ENCODE measurements at places on chromosomes 7 and 10.
A peak's percentile ranks its signal among the peaks of the same experiment; 100 is the strongest.

DNA sequence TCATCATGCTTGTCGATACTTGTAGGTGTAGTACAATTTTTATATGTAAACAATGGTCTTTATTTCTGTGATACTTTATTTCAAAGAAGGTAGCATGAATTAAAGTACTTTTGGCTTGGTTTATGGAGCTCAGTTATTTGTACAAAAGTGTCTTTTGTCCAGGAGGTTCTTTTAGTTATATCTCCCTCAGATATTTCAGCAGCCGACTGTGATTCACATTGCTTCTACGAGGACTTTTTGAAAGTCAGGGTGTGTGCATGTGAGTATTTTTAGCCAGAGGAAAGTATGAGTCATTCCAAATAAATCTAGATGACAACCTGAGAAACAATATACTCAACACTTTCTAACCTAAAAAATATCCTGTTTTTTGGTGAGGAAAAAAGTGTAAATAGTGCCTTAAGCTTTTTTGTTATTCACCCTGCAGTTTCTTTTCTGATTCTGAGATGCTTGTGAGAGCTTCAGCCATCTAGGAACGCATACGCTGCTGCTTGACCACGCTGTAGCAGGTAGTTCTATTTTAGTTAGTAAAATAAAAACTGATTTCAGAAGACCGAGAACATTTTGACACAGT lies 595 bp upstream of the SUN1 start:
- no peak for DNase-seq

DNA sequence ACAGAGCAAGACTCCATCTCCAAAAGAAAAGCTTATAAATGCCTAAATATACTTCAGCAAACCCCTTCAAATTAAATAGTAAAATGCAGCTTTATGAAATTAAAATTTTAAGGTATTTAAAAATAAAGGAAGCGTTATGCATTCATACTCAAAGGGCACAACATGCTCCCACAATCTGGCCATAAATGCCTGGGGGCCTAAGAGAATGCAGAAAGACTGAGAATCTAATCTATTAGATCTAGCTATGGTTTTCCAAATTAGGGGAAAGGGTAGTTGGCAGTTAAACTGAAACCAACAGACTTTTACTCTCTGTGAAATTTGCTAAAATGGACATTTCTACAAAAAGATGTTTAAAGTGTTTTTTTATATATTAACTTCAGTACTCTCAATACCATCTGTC lies 40.6 kb downstream of the SORBS1 start:
- DNase-seq = no peak

GRCh38 chr7:150481186-150481920 lies 30.9 kb downstream of the GIMAP8 start:
- DNase-seq = no peak

DNA sequence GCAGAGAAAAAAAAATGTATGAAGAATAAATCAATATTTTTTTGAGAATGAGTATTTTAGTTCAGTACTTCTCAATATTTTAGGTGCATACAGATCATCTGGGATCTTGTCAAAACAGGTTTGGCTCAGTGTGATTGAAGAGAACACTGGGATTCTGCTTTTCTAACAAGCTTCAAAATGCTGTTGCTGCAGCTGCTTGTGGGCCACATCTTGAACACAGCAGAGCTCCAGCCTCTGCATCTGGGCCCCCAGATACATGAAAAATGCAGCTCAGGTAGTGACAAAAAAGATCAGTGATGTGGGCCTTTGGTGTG lies 1177.1 kb upstream of the C7orf33 start:
- DNase-seq = no peak

DNA sequence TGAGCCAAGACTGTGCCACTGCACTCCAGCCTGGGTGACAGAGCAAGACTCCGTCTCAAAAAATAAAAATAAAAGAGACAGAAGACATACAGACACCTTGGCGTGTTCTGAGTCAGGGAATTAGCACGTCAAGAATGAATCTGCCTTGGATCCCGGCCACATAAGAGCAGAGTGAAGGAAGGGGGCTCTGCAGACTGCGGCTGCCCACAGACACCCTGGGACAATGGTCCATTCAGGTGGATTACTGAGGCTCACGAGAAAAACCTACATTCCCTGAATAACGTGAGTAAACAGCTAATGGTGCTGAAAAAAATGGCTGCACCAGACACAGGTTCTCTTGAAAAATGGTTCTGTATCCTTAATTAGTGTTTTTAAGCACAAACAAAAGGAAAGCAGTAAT lies 100.1 kb upstream of the FGFR2 start:
- DNase-seq = no peak

DNA sequence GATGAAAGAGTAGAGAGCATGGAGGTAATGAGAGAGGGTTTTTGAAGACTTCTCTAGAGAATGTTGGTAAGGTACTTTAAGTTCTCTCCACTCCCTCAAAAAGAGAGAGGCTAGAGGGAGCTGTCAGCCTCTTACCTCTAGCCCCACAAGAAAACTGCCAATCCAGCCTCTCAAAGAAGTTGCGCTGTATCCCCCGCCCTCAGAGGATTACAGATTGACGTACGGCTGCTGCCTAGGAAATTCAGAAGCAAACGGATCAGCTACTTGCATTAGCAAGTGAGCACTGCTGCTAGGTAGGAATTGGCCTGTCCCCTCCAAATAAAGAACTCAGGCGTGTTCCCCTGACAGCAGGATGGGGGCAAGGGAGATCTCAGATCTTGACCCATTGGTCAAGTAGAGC lies 34.2 kb downstream of the TYW1B start:
- no peak for DNase-seq

- no peak for DNase-seq
These were observed 2.6 kb upstream of the ZNF746 start for GRCh38 chr7:149500201-149500600.

DNA sequence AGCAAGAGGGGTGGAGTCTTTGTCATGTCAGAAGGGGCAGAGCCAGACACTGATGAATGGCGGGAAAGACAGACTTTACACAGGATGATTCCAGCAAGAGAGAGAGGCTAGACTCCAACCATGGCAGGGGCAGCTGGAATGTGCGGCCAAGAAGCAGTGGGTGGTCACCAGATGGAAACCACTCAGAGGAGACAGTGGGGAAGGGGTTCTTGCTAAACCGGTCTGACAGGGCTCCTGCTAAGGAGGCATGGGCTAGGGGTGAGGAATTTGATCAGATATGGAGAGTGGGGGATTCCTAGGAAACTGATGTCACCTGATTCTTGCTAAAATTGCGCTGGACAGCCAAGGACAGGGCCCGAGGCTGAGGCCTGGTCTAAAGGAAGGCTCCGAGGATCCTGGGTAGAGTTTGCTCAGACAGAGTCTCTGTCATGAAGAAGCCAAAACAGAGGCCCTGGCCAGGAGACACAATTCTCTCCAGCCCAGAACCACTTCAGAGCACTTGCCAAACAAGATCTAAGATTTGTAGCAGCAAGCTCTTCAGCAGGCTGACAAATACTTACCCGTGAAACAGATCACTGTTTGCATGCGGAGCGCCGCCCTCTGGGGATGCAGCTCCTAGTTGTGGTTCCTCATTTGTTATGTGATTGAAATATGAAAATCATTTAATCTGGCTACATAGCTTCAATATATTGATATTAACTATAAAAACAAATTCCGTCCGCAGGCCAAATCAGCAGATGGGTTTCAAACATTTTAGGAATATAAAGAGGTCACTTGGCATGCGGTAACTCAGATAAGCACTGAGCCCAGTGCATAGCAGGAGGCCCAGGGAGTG lies 377.0 kb downstream of the TCERG1L start:
- DNase-seq = no peak

DNA sequence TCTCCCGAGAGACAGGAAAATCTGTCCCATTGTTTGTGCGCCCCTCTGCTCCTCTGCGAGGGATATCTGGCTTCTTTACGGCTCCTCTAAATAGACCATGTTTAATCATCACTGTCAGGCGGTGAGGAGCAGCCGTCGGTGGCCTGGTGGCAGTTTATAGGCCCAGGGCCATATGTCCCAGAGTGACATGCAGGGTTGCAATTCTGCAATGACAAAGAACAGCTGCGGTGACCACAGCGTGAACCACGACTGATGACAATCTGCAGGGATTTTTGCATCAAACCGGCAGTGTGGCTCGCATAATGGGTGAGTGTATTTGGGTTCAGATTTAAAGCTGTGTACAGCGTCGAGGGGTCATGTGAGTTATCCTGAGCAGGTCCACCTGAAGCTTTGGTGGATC lies 41.5 kb downstream of the GATA3 start:
- no peak for DNase-seq

DNA sequence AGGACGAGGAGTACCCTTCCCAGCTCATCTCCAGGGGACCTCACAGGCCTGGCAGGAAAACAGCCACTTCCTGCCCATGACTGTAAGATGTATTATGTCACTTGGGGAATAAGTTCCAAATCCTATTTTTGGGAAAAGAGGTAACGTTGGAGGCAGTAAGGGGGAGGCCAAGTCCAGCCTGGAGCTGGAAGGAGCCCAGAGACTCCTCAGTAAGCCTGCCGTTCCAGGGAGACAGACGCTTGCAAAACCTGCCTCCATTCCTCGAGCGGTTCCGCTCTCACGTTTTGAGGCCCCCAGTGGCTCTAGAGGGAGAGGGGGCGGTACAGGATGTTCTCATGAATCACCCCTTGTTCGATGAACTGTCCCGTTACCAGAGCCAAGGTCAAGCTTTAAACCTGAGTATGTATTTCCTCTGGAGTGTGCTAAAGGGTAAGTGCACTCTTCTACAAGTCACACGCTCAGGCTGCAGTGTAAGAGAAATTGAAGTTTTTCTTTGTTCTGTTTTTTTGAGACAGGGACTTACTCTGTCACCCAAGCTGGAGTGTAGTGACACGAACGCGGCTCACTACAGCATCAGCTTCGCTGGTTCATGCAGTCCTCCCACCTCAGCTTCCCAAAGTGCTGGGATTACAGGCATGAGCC lies 45.5 kb upstream of the CYTH3 start:
- DNase-seq = no peak

DNA sequence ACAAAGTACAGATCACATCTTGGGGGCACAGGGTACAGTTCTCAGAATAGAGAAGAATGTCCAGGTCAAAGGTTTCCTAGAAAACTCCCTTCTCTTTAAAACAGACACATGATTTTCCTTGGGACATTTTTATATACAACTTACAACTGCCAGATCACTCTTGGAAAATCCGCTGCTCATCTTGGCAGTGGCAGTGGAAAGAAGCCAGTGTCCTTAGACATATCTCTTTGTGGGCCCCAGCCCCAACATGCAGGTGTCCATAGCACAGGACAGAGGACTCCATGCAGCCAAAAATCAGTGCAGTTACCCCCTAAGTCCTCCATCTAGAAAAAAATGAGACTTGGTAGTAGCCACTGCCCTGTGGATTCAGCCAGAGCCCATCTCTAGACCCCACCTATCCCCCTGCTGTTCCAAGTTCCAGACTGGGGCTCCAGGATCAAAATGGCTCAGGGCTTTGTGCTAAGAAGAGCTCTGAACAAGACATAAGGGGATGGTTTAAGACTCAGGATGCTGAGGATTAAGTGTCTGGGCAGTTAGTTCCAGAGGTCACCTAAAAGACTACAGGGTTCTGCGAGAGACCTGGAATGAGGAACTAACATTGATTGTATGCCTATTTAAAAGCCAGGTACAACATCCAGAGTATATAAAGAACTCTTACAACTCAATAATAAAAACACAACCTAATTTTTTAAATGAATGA lies 34.4 kb downstream of the HIPK2 start:
- DNase-seq = no peak

GRCh38 chr7:141590666-141591065 lies 39.5 kb downstream of the AGK start:
- no peak for DNase-seq

DNA sequence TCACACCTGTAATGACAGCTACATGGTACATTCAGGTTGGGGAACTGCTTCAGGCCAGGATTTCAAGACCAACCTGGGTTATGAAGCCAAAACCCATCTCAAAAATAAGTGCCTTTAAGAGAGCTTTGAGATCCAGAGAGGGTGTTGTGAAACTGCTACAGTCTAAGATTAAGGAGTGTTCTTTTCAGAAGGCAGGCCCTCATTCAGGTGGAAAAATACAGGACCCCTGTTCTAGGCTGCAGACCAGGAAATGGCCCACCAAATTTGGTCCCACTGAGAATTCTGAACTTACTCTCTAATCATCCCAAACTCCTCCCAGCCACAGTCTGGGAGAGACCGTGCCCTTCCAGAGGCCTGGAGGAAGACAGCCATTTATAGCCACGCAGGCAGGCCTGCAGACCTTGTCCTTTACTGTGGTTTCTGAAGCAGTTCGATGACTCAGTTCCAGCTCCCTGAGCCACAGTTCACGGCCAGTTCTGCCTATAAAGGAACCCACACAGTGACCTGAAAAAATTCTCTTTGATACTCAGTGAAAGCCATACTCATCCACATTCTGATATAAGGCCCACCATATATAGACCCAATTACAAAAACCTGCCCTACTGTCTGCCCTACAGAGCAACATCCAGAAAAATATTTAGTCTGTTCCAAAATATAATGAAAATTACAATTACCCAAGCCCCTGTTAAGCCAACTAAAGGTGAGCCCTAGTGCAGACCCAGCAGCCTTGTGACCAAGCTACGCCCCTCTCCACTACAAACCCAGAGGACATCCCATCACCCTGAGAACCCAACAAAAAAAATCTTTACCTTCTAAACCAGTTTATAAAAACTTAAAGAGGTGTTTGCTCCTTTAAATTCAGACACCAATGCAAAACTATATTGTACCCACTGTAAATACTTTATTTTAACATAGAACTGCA lies 21.2 kb downstream of the ZNF680 start:
- no peak for DNase-seq

- no peak for DNase-seq
These were observed 165.2 kb downstream of the SDK1 start for GRCh38 chr7:3466261-3466660.

DNA sequence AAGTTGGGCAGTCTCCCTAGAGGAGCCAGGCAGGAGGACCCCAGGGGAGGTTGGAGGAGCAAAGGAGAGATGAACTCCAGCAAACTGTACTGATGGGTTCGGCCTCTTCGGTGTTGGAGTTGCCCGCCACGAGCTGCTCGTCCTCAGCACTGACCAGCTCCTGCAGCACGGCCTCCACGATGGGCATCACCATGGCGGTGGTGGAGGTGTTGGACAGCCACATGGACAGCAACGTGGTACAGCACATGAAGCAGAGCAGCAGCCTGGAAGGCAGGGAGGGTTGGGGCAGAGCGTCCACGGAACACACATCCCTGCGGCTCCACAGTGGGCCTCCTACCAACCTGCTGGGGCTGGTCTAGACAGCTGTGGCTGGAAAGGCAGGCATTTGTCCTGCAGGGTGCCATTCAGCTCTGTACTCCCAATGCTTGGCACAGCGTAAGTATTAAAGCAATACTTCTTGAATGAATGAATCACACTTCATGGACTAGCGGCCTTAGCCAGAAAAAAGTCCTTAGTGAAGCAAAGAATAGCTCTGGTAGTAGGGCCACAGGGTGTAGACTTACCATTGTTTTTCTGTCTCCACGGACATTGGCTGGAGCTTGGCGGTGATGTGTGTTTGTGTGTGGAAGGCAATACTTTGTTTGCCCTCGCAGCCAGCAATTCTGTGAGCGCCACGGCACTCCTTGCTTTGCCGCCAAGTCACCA lies 21.8 kb downstream of the SLC13A4 start:
- DNase-seq = no peak

- no peak for DNase-seq
These were observed 152.4 kb downstream of the RNF133 start for GRCh38 chr7:122546496-122546895.

GRCh38 chr7:150851492-150852370 lies 586 bp upstream of the AOC1 start:
- DNase-seq = no peak

GRCh38 chr10:121886997-121887622 lies 40.7 kb downstream of the ATE1 start:
- DNase-seq = peak; percentile 32

GRCh38 chr7:18529239-18529638 lies 33.7 kb downstream of the HDAC9 start:
- no peak for DNase-seq
